ENCODE measurements at places on chromosomes 7 and 10.
A peak's percentile ranks its signal among the peaks of the same experiment; 100 is the strongest.

DNA sequence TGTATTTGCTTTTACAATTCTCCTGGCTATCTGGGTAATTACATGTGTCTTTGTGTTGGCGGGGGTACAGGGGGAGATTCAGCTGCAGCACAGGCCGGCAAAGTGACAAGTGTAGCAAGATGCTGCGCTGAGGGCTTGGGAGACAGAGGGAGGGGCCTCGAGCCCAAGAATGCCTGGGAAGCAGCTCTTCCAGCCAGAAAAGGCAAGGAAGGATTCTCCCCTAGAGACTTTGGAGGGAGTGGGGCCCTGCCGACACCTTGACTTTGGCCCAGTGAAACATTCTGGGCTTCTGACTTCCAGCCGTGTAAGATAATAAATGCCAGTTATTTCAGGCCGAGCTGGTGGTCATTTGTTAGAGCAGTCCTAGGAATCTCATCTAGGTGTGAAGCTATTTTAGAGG lies 7.2 kb upstream of the REPIN1 start:
- DNase-seq: no peak

GRCh38 chr10:5958675-5959074 lies 18.7 kb downstream of the IL15RA start:
- no peak for DNase-seq

DNA sequence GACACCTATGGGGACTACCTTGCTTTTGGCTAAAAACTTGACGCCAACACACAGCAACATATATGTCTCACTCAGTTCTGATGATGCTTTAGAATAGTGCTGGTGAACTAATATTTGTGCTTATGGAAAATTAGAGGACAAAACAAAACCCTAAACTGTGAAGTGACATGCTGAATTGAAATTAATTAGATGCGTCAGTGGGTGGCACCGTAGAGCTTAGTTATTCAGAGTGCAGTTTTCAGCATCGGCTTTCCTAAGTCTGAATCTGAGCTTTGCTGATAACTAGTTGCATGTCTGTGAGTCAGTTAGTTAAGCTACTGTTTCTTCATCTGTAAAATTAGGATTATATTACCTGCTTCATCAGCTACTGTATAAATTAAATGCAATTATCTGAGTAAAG lies 245.0 kb upstream of the SORCS1 start:
- DNase-seq: peak; percentile 41

GRCh38 chr7:128110641-128111364 lies 79.6 kb upstream of the LRRC4 start:
- no peak for DNase-seq

DNA sequence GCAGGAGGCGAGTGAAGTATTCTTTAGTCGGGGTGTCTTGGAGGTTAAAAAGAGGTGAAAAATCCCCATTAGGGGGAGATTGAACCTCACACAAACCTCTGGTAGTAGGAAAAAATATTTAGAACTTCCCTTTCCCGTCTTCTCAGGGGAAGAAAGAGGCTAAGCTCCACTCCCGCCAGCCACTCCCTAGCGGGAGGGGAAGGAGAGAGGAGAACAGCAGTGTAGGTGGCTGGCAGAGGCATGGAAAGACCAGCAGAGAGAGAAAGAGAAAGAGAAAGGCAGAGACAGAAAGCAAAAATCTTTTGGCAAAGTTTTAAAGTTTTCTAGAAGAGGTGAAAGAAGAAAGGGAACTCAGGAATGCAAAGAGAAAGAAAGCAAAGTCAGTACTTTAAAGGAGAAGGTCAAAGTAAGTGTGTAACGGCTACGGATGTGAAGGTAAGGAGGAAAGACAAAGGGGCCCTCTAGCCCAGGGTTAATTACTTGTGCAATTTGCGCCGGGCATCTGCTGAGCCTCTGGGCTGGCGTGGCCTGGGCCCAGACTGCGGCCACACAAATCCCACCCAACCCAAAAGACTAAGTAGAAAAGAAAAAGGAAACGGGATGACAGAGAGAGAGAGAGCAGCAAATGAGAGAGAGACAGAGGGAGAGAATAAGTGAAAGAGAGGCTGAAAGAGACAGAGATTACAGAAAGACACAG lies 72.3 kb upstream of the ZNF746 start:
- DNase-seq: no peak

DNA sequence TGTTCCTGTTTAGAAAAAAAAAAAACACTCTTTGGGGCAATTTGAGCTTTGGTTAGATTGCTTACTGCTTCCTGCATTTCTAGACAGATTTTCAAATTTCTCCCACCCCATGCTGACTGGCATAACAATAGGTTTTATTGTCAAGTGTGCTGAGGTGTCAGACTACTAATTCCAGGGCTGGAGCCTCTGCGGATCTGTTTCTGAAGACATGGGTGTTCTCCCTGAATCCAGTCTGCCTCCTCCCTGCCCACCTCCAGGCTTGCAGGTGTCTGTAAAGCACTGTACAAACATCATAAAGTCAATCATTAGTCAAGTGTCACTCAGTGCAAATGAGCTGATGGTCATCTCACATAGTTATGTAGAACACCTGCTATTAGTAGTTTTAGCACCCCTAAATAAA lies 292.4 kb downstream of the GATA3 start:
- DNase-seq: no peak

DNA sequence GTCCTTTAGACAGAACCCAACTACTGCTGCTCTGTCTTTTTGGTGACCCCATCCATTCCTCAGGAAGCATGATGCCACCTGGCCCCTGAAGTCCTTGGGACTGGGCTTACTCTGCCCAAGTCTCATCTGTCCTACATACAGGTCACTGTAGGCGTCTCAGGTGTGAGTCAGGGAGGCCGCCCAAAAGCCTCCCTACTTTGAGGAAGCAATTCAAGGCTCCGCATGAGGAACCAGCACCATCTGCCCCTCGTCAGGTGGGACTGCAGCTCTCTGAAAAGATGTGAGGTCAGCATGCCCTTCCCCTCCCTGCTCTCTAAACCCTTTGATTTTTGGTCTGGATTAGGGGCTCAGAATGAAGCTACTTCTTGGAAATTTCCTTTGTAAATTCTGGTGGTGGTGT lies 354.8 kb downstream of the CXCL12 start:
- no peak for DNase-seq

- no peak for DNase-seq
These were observed 112.6 kb upstream of the ADAM12 start for GRCh38 chr10:126500866-126501265.

DNA sequence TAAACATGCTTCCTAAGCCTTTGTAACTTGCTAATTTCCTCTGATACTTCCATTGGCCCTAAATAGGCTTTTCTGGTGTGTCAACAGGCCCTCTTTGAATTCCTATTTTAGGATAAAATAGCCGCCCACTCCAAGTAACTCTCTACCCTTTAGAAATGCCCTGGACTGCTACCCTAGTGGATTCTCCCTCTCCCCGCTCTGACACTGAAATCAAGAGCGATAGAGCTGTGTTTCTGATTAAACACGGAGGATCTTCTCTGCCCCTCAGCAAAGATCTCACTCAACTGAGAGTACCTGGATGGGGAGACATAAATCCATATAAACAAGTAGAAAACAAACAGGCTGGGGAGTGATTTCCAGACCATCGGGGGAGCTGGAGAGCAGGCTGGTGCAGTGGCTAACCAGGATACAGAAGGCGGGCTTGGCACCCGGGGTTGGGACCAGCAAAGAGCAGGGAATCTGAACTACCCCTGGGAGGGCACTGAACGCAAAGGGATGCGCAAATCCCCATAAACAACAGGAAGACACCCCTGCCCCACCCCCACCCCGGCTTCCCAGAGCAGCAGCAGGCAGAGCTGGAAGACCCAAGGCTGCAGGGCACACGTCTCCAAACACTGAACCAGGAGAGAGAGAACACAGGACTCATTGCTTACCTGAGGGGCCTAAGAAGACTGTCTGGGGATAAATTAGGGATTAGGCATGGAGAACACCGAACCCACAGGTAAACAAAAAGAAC lies 2.5 kb downstream of the ASB13 start:
- no peak for DNase-seq

- peak; percentile 54 for DNase-seq
These were observed 940 bp upstream of the PSD start for GRCh38 chr10:102419269-102420180.

- no peak for DNase-seq
These were observed 93.0 kb downstream of the EBF3 start for GRCh38 chr10:129870961-129871621.

- DNase-seq: peak; percentile 25
These were observed 28.9 kb upstream of the INHBA start for GRCh38 chr7:41731493-41732435.

DNA sequence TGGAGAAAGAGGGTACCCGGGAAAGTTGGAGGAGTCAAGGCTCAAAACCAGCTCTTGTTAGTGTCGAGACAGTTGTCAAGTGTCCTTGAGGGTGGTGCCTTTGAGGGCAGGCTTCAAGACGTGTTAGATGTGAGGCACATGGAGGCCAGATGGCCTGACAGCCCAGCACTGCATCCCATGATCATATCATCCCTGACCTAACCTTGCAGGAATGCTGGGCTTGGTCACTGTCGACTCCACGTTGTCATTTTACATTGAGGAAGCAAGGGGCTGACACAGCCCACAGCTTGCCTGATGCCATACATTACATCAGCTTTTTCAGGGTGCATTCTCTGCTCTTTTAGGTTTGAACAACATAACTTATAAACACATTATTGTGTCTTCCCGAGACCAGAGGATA lies 114.1 kb downstream of the ABCA13 start:
- no peak for DNase-seq

DNA sequence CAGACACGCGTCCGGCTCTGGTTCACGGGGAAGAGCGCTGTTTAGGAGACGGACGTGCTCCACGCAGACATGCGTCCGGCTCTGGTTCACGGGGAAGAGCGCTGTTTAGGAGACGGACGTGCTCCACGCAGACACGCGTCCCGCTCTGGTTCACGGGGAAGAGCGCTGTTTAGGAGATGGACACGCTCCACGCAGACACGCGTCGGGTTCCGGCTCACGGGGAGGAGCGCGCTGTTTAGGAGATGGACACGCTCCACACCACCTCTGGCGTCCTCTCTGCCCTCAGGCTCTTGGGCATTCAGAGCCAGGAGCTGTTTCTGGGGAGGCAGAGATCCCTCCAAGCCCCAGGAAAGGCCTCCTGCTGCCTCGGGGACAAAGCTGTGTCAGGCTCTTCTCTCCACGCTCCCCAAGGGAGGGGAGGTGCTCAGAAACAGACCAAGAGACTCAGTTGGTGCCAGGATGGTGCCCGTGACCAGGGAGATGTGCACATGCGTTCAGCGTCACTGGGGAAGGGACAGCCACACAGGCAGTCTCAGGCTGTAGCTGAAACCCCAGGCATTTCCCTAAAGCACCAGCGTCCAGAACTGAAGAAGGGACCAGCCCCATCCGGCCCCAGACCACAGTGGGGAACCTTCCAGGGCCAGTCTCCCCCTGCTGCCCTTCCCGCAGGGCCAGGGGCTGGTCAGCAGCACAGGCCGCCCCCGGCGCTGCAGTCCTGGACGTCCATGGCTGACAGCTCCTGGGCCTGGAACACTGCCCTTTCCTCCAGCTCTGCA lies 175.6 kb downstream of the ELFN1 start:
- DNase-seq: no peak

GRCh38 chr7:51314726-51315125 lies 1.9 kb downstream of the COBL start:
- peak; percentile 84 for DNase-seq

DNA sequence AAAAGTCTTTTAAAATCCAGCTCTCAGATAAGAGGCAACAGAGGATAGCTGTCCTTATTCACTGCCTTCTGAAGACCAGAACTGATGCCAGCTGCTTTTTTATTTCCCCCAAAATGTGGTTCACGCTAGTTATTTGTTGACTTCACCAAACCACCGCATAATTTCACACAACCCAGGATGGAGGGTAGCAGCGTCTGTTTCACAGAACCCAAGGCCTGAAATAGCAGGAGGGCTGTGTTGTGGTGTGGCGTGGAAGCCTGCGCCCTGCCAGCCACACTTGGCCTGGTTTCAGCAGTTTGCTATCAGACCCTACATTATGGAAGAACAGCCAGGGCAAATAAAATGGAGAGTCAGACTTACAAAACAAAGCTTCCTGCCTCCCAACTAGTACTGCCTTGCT lies 155.4 kb downstream of the DYNC1I1 start:
- DNase-seq: no peak

GRCh38 chr7:65216469-65216868 lies 157.2 kb upstream of the ZNF92 start:
- DNase-seq: peak; percentile 56

- no peak for DNase-seq
These were observed 17.2 kb downstream of the RET start for GRCh38 chr10:43094085-43094484.

DNA sequence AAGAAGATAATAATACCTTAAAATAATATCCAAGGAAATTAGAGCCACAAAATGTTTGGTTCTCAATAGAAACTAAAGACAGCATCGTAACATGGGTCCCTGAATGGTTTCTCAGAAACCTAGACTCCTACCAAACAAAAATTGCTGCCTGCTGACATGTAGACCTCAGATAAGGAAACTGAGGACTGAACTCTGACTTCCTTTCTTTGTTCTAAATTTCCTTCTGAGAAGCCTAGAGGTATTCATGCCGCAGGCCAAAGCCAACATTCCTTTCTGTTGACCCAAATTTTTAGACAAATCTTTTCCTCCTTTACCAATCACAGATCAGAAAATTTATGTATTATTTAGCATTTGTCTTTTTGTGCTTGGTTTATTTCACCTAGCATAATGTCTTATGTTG lies 816.7 kb upstream of the PHF14 start:
- DNase-seq: no peak

GRCh38 chr7:30630986-30631385 lies 36.3 kb downstream of the GARS1 start:
- no peak for DNase-seq

GRCh38 chr10:77281719-77282118 lies 355.9 kb downstream of the KCNMA1 start:
- no peak for DNase-seq

GRCh38 chr7:128456255-128456725 lies 612 bp downstream of the HILPDA start:
- no peak for DNase-seq

- DNase-seq: no peak
These were observed 13.7 kb downstream of the RFC2 start for GRCh38 chr7:74240482-74240881.

GRCh38 chr7:142891490-142892082 lies 6.0 kb upstream of the TRPV6 start:
- no peak for DNase-seq

GRCh38 chr7:32161708-32162107 lies 91.5 kb upstream of the PDE1C start:
- no peak for DNase-seq
